Activated CD4-positive, alpha-beta T cell treated with anti-CD3 and anti-CD28 coated beads, Interleukin-2, amount 10 ng/mL, durations not matched to agents 7 days and 5 days (primary cell): ENCODE measurements at places on chromosomes 12 and 14.

DNA sequence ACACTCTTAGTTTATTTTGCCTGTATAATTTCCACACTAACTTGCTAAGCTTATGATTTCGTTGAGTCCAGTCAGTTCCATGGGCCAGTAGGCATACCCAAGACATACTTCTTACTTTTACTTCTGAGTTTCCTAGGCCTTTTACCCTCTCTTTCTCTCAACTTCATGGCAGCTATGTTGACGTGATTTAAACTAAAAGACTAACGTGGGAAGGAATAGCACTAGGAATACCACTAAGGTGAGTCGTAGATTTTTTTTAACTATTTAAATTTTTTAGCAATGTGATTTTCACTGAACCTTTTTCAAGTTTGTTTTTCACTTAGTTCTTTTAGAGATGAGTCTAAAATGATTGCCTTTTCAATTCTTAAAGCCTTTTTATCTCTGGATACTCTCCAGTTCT lies 793.5 kb upstream of the NOVA1 start:
- DNase-seq, result no peak

- DNase-seq, result no peak
These were observed 18.4 kb upstream of the PRPF39 start for GRCh38 chr14:45065540-45065939.

- no peak for DNase-seq
These were observed 32.0 kb upstream of the SSTR1 start for GRCh38 chr14:38175658-38176057.

DNA sequence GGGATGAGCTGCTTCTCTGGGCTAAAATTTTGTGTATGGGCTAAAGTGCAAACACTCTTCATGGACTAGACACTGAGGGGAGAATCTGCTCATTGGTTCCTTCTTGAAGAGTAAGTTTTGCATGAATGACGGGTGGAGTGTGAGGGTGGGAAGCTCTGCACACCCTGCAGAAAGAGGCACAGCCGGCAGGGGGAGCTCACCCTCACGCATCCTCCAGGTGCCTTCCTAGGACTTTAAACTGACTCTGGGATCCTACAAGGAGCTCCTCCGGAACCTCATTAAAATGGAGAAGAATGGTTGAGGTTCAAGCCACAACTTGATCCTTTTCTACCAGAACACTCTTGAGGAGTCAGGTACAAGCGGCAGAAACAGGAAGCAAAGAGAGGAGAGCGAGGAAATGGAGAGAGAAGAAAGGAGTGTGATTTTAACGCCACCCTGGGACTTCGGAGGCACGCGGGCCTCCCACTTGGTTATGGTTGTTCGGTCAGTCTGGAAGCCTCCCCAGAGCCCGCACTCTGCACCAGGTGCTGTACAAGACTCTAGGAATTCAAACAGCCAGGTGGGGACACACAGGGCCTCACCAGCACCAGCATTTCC lies 87.5 kb downstream of the SETD3 start:
- peak; percentile 36 for DNase-seq

DNA sequence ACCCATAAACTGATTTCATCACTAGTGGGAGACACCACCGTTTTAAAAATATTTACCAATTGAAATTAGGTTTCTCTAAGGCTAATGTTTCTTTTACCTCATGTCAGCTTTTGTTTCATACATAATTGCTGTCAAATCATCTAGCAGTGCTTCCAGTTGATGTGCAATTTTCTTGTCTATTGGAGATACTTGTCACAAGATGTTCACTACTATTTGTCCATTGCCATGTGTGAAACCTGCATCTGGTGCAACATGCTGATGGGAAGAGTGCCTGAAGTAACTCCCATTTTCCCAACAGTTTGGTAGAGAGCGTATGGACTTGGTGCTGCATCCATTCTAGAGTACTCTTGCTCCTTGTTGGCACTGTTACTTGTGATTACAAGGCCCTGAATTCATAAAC lies 9.7 kb downstream of the XPOT start:
- no peak for DNase-seq

GRCh38 chr14:56124327-56124726 lies 6.1 kb downstream of the PELI2 start:
- no peak for DNase-seq

DNA sequence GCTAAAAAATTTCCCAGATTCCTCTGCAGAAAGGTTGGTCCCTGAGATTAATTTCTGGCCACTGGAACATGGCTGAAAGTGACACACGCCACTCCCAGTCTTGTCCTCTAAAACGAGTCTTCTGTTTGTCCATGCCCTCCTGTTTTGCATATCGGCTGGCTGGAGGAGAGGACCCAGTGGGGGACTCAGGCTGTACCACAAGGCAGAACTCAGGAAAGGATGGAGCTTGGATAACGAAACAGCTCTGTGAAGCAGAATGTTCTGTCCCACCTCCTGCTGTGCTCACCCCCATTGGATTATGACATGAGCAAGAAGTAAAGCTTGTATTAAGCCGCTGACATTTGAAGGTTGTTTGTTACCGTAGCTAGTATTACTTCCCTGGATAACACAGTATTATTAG lies 856.2 kb downstream of the BCL11B start:
- no peak for DNase-seq

DNA sequence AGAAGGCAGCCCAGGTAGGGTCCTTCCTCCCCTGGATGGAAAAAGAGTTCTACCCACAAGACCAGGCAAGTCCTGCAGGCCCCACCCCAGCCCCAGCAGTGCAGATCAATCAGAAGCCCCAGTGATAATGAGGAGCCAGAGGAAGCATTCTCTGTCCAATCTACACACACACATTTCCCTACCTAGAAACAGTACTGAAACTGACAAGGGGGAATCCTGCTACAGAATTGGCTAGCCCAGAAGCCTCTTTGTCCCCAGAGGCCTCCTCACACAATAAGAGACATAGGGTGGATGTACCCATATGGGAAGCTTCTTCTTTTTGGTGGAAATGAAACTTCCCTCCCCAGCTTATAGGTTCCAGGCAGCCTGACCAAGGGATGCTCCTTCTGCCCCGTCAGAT lies 9.9 kb downstream of the FSCB start:
- no peak for DNase-seq

- no peak for DNase-seq
These were observed 64.1 kb downstream of the KIAA0586 start for GRCh38 chr14:58491593-58491992.

DNA sequence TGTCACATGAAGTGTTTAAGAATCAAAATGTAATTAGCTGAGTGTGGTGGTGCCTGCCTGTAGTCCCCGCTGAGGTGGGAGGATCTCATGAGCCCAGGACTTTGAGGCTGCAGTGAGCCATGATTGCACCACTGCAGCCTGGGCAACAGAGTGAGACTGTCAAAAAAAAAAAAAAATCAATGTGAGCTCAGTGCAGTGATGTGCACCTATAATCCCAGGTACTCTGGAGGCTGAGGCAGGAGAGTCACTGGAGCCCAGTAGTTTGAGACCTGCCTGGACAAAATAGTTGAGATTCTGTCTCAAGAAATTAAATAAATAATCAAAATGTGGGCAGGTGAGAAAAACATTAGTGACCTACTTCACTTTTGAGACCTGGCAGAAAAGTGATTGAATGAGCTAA lies 140.0 kb downstream of the MON2 start:
- no peak for DNase-seq

GRCh38 chr14:38989922-38990546 lies 113.0 kb downstream of the SEC23A start:
- DNase-seq, result peak; percentile 18

- DNase-seq, result peak; percentile 17
These were observed 668 bp downstream of the TRIP11 start for GRCh38 chr14:92039063-92039718.

GRCh38 chr12:119069147-119069642 lies 87.9 kb downstream of the SRRM4 start:
- DNase-seq, result no peak

- DNase-seq, result no peak
These were observed 320.6 kb downstream of the RAD51B start for GRCh38 chr14:68140076-68140741.

GRCh38 chr12:101839324-101840283 lies 8.8 kb upstream of the GNPTAB start:
- peak; percentile 81 for DNase-seq

GRCh38 chr12:106769546-106769945 lies 4.9 kb upstream of the RIC8B start:
- no peak for DNase-seq

DNA sequence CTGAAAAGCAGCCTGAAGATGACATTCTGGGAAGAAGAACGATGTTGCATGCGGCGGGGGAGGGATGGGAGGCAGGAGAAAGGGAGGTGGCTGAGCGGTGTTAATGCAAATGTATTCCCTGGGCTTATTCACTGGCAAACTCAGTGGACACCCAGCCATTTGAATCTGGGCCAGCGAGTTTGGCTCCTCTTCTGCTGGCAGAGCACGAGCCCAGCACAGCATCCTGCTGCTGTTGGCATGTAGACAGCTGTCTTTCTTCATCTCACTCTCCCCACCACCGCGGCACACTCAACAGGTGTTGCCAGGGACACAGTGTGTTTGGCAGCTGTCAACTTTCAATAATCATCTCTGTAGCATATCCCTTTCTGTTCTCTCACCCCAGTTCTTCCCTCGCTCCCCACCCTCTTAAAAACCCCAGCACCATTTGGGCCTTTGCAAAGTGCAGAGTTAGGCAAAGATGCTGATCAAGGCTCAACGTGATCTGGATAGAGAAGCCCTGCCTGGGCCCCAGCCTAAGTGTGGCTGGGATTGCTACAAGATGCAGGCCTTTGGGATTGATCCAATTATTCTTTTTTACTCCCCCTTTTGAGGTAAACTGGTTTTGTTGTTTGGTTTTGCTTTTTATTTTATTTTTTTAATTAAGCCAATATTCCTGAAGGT lies 131.9 kb downstream of the EXOC5 start:
- DNase-seq, result no peak

DNA sequence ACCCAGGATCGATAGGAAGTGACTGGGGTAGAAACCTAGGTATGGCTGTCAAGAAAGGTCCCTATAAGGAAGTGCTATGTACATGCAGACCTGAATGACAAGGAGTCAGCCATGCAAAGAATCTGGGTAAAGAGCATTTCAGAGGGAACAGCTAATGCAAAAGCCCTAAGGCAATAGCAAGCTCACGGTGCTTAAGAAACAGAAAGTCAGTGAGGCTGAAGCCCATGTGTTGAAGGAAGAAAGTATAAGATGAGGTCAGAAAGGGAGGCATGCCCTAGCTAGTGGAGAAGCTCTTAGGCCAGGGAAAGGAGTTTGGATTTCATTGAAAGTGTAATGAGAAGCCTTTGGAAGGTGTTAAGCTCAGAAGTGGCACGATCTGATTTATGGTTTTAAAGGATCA lies 6.0 kb upstream of the ADCY6 start:
- no peak for DNase-seq

DNA sequence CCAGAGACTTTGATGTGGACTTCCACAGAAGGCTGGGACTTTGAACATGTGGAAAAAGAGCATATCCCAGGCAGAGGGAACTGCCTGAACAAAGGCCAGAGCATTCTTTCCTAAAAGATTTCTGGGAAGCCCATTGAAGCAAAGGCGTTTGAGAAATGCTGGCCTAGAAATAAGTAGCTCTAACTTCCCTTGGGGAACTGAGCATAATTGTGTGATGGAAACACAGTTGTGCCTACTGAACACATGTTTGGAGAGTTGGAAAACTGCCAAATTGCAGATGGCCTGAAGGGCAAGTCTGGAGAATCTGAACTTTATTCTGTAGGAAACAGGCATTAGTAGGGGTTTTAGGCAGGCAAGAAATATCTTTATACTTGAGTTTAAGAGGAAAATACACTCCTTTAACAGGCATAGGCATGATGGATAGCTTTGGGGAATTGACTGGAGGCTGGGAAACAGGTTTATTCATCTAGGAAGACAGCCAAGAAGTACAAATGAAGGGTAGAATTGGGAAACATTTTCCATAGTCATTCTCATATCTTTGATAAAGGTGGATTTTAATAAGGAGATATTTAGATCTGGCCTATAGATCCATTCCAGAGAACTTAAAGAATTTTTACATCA lies 134.1 kb downstream of the TPH2 start:
- no peak for DNase-seq

DNA sequence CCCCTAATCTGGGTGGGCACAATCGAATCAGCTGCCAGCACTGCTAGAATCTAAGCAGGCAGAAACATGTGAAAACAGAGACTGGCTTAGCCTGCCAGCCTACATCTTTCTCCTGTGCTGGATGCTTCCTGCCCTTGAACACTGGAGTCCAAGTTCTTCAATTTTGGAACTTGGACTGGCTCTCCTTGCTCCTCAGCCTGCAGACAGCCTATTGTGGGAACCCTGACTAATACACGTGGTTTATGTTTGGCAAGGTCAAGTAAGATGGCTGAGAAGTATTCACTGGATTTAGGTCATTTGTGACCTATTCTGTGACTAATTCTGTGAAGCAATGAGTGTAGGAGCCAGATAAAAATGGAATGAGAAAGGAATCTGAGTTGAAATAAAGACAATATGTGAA lies 11.0 kb downstream of the GPR135 start:
- no peak for DNase-seq

DNA sequence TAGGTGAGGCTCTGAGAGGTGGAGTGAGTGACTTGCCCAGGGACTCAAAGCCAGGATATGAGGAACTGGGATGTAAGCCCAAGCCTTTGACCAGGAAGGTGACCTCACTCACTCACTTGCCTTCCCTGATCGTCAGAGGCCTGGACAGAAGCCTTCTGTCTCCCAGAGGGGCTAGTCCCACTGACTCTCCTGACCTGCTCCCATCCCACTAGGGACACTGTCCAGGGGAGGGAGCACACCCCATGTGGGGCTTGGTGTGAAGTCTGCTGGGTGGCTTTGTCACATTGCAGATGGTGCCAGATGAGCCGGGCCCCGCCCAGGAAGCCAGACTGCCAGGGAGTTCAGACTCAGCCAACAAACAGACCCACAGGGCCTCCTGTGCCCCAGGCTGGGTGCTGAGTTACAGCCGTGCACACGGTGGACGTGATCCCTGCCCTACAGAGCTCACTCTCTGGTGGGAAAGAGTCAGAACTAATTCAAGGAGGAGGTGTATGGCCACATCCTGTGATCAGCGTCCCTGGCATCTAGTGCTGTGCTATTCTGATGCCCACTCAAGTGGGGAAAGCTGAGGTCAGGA lies 28.3 kb downstream of the MMAB start:
- DNase-seq, result peak; percentile 39

DNA sequence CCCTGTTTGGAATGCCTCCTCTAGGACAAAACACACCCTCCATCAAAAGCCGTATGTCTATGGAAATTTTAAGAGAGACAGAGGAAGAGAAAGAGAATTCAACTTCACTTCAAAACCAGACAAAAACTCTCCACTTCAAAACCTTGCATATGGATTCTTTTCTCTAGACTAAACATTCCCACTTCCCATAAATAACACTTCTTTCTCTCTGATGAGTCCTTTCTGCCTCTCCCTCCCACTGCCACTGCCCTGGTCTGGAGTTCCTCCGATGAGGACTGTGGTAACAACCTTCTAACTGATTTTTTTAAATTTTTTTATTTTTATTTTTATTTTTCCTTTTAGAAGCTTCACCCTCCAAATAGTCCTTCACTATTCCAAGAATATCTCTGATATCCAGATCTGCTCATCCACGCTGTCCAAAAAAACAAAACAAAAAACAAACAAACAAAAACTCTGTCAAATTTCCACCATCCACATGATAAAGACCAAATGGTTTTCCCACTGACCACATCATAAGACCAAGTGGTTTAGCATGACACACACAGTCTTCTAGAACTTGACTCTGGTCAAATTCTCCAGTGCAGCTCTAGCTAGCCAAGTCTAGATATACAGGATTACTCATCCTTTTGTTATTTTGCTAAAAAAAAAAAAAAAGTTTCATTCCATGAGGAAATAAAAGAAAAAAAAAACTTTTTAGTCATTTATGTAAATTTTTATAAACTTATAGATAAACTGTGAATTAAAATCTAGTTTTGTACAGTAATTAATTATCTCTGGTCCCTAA lies 256.0 kb downstream of the PPFIA2 start:
- DNase-seq, result no peak

- no peak for DNase-seq
These were observed 101.4 kb downstream of the PDE3A start for GRCh38 chr12:20469756-20470155.
